Fibroblast of pulmonary artery (primary cell): ENCODE measurements at places on chromosomes 2 and 18.

GRCh38 chr2:26782876-26783704 lies 2.8 kb upstream of the CENPA start:
- DNase-seq, result no peak

DNA sequence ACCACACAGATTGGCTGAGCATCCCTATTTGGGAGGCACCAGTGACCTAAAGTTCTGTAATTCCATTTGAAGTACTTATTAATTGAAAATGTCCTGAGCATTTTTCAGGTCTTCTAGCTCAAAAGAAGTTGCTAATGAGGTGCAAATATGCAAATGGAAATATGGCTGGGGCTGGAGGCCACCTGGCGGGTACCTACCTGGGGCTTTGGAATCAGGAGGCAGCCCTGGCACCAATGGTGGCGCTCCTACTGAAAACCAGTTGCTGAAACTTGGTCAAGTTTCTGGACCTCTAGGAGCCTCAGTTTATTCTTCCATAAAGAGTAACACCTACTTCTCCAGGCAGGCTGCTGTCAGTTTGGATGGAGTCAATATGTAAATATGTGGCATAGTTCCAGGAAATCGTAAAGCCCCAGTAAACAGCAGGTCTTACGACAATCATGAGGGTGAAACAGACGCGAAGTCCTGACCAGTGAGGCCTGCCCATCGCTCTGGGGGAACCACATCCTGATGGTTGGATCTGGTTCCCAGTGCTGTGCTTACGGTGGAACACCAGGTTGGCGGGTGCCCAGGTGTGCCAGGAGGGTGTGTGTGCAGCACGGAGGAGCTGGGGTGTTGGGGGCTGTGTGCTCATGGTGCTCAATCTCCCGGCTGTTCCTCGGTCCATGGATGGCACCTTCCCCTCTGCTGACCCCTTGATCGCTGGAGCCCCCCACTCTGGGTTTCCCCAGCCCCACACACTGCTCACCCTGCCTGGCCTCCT lies 186.1 kb downstream of the TWIST2 start:
- DNase-seq, result no peak

DNA sequence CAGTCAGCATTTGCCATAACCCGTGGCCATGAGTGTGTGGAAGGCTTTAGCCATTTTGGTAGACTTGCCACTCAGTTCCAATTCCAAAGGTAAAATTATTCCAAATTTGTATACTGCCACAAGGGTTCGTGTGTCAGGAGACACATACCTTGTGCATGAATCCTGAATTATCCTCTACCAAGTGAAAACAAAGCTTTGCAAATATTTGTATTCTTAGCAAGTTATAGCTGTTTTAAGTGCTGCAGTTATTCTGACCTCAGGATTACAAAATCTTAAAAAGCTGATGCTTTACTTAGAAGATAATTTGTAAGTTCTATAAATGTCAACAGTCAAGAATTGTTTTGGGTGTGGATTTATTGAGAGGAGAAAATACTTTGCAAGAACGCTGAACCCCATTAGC lies 100.6 kb downstream of the ANTXR1 start:
- DNase-seq, result no peak

- DNase-seq, result no peak
Observed at GRCh38 chr2:197673106-197673505, 2.3 kb downstream of the RFTN2 start.

GRCh38 chr2:38856165-38856564 lies 19.6 kb downstream of the DHX57 start:
- DNase-seq, result peak; percentile 54

DNA sequence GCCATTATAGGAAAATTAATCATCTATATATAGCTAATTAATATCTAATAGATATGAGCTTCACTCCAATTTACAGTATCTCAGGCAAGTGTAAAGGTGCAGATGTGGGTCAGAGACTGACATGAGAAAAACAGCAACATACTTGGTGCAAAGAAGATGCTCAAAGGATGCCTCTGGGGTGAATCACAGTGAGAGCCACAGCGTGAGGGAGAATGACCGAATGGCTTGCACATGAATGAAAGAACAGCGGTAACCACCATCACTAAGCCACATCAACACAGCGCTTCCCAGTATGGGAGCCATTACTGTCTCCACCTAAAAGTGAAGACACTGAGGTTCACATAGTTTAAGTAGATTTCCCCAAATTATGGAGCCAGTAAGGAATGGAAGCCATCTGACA lies 423.4 kb upstream of the ID2 start:
- no peak for DNase-seq

GRCh38 chr2:234091432-234091879 lies 41.0 kb downstream of the SPP2 start:
- peak; percentile 60 for DNase-seq

DNA sequence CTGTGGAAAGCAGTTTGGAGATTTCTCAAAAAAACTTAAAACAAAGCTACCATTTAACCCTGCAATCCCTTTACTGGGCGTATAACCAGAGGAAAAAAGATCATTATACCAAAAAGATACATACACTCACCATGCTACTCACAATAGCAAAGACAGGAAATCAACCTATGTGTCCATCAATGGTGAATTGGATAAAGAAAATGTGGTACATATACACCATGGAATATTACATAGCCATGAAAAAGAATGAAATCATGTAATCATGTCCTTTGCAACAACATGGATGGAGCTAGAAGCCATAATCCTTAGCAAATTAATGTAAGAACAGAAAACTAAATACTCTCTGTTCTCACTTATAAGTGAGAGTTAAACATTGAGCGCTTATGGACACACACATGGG lies 18.6 kb downstream of the ABCA12 start:
- DNase-seq, result no peak

DNA sequence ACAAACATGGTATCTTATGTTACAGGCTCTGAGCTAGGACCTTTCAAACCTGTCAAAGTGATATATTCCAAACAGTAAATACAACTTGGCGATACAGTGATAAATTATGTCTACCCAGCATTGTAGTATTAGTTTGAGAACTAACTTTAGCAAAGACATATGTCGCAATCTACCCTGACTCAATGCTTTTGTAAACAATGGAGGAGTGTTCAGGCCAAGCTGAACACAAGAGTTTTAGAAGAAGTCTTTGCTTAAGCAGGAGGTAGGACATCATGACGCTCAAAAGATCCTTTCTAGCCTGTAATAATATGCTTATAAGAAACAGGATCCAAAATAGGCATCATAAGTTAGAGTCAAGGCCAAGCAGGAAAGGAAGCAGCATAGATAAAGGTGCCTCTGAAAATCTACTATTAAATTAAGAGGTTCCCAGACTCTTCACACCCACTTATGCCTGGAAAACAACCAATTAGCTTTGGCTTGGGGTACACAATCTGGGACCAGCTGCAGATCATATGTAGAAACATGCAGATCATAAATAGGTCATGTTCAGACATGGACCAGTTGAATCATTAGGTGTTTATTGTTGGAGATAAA lies 132.5 kb downstream of the CSRNP3 start:
- DNase-seq, result peak; percentile 88

- DNase-seq, result peak; percentile 59
Observed at GRCh38 chr2:65128297-65129190, 1.4 kb downstream of the RAB1A start.

GRCh38 chr2:187011206-187011832 lies 162.3 kb upstream of the ZSWIM2 start:
- DNase-seq, result no peak
